ENCODE measurements at places on chromosomes 12 and 14.

DNA sequence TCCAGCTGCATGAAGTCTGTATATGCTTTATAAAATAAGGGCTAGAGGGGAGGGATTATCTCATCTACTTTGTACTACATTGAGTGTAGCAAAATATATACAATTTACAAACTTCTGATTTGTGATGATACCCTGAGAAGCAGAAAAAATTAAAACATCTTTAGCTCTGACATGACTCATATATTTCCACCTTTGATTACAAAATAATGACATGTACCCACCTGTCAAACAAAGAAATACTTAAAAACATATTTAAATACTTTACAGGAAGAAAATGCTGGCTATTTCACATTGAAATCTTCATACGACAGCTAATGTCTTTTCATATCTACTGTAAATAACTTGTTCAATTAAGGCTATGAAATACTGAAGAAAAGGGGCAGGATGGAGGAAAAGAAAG is 3.3 kb downstream of the GPR135 start:
- DNase-seq = no peak

DNA sequence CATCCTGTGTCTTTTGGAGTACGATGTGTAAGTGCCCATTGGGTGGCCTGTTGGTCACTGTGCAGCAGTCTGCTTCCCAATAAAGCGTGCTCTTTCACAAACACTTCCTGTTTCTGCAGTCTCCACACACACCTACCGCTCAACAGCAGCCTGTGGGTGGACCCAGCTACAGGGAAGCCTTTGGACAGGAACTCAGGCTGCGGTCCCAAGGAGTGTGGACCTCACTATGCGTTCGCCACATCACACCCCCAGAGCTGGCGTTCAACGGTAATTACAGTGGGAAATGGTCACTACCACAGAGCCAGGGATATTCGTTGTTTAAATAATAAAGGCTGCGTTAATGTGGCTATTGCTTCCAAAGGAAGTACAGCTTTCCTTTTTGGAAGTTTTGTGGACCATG is 16.2 kb downstream of the PSMC1 start:
- DNase-seq = no peak

- no peak for DNase-seq
Observed at GRCh38 chr12:39237004-39237403, 205.9 kb downstream of the KIF21A start.

DNA sequence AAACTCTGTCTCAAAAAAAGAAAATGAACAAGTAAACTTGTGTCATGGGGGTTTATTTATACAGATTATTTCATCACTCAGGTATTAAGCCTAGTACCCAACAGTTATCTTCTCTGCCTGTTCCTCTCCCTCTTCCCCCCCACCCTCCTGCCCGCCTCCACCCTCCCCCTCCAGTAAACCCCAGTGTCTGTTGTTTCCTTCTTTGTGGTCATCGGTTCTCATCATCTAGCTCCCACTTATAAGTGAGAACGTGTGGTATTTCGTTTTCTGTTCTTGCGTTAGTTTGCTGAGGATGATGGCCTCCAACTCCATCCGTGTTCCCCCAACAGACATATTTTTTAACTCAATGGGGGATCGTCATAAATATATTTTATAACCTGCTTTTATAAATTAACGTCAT is 12.3 kb downstream of the IL31 start:
- DNase-seq = no peak

GRCh38 chr14:76918256-76918781 is 92.1 kb downstream of the LRRC74A start:
- DNase-seq = peak; percentile 59

DNA sequence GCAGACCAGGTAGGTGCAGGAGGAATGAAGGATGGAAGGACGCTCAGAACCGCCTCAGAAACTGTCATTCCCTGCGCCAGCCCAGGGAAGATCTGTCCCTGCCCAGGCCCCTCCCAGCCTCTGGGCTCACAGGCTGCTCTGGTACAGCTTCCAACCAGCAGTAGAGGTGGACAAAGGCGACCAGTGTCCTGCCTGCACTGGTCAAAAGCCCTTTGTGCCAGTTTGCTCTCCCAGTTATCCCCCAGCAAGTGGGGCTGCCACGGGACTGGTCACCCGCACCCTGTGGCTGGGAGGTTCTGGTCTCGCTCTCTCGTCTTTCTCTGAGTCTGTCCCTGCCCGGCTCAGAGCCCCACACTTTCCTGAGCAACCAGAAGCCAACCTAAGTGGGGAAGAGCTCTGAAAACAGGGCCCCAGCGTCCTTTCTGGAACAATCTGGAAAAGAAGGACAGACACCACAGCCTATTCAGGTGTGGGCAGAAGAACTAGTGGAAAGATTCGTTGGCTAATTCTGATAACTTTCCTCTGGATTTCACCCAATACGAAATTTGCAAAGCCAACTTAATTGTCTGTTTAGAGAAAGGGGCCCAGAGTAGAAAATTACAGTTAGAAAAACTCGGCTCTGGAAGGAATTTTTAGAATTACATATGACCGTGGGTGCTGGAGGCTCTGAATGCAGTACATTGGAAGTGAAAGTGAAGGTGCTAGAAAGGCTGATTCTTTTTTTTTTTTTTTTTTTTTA is 21.7 kb downstream of the SNRNP35 start:
- no peak for DNase-seq

GRCh38 chr12:98533723-98534251 is 18.4 kb downstream of the TMPO start:
- no peak for DNase-seq

DNA sequence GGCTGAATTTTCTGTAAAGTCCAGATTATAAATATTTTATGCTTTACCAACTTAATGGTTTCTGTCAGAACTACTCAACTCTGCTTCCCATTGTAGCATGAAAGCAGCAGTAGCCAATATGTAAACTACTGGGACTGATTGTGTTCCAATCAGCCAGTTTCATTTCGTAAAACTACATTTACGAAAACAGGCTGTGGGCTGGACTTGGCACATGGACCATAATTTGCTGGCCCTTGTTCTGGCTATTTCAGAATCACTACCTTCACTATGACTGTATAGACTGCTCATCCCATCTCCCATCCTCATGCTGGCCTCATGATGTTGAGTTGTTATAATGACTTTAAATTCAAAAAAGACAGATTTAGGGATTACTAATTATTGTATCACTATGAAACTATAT is 38.7 kb downstream of the FAR2 start:
- no peak for DNase-seq

- no peak for DNase-seq
Observed at GRCh38 chr14:95922080-95922479, 45.4 kb downstream of the TUNAR start.

- no peak for DNase-seq
Observed at GRCh38 chr12:121657305-121658008, 12.0 kb downstream of the MORN3 start.

DNA sequence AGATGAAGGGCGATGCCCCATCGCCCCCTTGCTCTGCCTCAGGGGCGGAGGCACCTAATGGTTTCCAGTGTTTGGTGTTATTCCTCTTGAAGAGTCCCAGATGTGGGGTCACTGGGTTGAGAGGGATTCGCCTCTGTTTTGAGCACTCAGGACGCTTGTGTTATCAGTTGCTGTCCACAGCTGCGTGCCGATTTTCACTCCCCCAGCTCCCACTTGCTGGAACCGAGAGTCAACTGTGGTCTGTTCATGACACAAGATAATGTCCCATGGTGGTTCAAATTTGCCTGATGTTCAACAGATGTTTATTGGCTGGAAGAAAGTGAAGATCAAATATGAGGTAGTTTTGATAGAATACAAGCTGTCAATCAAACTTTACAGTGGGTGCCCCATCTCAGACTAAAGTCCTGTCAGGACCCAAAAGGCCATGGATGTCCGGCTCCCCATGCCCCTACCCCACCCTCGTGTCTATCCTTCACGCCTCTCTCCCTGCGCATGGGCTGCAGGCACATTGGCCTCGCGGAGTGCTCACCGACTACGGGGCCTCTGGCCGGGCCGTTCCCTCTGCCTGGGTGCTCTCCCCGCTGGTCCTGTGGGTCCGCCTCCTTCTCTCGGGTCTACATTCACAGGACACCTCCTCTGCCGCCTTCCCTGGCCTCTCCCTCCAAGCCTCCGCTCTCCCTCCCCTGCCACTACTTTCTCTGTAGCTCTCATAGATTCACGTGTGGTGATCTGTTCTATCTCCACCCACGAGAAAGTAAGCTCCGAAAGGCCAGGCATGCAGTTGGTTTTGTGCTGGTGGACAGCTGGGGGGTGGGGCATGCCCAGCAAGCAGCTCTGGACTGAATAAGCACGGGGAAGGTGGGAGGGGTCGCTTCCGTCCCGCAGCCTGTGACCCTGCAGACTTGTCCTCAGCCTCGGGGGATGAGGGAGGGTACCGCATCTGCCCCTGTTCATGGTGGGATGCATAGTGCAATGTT is 6.8 kb upstream of the TRAF3 start:
- no peak for DNase-seq

GRCh38 chr12:65156366-65156841 is 13.0 kb upstream of the LEMD3 start:
- DNase-seq = no peak

DNA sequence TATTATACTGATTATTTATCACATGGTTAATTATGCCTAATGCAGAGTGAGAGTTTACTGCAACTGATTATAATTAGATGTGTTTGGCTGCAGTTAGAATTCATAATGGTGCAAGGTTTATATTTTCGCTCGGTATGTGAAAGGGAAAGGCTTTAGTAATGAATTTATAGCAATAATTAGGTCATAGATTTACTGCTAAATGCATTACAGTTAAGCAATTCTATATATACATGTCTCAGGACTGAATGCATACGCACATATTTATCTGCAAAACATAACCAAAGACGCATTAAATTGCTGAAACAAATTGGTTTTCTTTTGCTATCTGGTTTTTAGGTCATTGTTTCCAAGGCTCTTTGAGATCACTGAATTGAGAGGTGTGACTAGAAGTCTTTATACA is 428.1 kb upstream of the PDE3A start:
- DNase-seq = no peak

DNA sequence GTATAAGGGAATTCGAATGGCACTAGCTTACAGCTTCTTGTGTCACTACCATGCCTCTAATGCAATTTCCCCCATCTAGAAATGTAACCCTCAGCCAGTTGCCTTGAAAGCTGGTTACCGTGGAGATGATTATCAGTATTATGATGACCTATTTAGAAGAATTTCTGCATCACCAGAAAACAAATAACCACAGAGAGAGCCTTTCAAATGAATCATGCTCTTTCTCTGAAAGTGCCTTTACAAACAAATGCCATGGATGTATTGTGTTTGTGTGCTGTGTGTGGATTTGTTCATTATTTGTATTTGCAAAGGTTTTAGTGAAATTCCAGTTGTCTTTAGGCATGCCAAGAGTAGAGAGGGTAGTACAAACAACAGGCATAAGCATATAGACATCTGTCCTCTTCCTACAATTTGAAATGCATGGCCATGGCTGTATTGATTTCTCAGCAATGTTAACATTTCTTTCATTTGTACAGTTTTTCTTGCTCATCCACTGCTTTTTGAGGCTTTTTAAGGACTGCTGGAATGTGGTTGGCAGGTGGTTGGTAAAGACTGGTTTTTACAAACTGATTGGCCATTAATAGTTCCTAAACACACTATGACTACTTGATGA is 266.5 kb downstream of the PAWR start:
- DNase-seq = no peak

DNA sequence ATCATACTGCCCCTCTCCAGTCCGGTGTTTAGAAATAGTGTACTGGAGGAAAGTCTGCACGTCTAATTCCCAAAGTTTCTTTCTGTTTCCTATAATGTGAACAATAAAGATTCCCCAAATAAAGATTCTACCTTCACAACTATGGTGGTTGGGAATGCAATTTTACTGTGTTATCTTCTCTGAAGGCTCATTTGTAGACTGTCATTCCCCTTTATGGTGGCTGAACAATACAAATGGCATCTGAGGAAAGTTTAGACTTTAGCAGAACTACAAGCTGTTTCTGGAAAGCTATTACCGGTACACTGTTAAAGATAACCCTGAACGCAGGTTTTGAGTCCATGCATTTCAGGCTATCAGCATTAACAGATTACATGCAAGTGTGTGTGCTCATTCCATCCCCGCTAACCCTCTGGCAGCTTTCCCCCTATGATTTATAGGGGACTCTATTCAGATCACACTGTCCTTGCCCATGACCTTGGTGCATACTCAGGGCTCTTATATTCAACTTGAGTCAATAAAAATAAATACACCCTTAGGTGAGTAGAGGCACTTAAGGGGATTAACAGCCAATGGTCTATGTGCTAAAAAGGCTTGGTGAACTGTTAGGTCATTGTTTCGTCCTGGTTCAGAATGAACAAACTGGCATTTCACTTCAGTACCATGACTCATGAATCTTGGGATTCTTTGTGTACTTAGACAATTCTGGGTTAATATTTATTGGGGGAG is 60.7 kb upstream of the PYGL start:
- no peak for DNase-seq

DNA sequence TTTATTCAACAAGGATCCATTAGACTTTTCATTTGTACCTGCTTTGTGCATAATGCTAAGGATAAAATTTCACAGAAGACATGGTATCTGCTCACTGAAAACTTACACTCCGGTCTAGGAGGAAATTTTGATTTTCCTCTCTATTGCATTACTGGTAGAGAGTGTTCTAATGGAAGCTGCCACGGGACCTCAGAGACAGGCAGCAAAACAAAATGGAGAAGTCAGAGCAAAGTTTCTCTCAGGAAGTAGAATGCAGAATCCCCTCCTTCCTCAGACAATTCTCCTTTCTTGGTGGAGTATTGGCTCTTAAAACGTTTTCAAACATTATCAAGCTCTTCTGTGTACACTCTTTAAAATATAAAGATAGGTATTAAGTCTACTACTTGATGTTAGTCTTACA is 12.3 kb downstream of the CLEC2B start:
- no peak for DNase-seq

- DNase-seq = no peak
Observed at GRCh38 chr12:94149781-94150239, 1.4 kb downstream of the PLXNC1 start.

DNA sequence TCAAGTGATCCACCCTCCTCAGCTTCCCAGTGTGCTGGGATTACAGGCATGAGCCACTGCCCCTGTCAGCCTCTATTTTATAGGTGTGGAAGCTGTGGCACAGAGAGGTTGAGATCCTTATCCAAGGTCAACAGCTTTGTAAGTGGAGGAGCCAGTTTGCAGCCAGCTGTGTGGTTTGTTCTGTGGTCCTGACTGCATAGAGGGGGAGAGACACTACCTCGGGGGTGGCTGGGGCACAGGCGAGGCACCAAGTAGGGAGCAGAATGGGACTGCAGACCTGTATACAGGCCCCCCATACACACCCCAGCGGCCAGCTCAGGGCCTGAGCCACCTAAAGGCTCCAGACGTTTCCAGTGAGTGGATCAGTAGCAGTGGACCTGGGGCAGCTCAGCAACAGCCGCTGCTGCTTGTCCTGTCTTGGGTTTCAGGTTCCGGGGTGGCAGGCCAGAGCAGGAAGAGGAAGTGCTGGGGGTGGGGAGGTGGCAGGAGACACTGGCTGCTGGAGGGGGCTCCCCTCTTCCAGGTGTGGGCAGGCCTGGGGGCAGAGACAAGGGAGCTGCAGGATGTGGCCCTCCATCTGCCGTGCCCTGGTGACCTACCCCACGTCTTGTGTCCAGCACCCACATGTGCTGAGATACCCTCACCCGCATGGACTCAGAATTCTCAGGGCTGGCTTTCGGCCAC is 11.0 kb downstream of the ORAI1 start:
- DNase-seq = no peak

- DNase-seq = no peak
Observed at GRCh38 chr14:101105045-101105444, 201.5 kb upstream of the RTL1 start.

GRCh38 chr12:116537101-116537904 is 21.9 kb upstream of the MAP1LC3B2 start:
- no peak for DNase-seq

- DNase-seq = no peak
Observed at GRCh38 chr12:26754148-26754547, 78.8 kb downstream of the ITPR2 start.

- DNase-seq = no peak
Observed at GRCh38 chr14:105089746-105090492, 24.7 kb upstream of the GPR132 start.

Data from NCI-H2081 treated with DMSO at 0.1 percent for 48 hours (cell line).